ENCODE measurements at places on chromosomes 3 and 15.

- DNase-seq, result no peak
Measured at GRCh38 chr3:48240000-48240963, 622 bp upstream of the ZNF589 start.

DNA sequence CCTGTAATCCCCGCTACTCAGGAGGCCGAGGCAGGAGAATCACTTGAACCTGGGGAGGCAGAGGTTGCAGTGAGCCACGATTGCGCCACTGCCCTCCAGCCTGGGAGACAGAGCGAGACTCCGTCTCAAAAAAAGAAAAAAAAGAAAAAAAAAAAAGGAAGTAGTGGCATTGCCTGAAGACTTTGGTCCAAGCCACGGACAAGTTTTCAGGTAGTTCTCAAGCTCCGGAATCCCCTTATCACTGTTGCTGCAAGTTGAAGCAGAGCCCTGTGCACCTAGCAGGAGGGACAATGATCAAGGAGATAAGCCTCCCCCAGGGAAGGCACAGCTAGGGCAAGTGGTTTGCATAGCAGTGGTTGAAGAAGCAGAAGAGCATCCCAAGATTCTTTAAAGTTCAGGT, 97.6 kb downstream of the MEX3B start:
- no peak for DNase-seq

GRCh38 chr3:121592856-121593702, at the start of gene FBXO40:
Gene FBXO40 (plus strand): TSS chr3:121593379. CDS start chr3:121620576, 27,197 bp downstream.
- DNase-seq, result no peak

DNA sequence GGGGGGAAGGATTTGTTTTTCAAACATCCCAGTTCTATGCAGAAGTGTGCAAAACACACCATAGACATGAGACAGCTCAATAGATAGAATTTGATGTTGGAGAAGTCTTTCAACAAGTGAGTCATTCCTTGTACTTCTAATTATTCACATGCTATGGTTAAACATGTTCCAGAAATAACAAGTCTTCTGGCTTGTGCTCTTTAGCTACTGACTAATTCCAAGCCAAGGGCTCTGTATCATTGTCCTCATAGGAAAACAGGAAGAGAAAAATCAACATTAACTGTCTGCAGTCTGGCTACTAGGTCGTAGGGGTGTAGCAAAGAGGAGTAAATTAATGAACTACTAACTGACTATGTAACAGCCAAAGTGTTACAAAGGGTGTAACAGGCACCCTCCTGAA, 25.8 kb downstream of the LDHAL6B start:
- no peak for DNase-seq

DNA sequence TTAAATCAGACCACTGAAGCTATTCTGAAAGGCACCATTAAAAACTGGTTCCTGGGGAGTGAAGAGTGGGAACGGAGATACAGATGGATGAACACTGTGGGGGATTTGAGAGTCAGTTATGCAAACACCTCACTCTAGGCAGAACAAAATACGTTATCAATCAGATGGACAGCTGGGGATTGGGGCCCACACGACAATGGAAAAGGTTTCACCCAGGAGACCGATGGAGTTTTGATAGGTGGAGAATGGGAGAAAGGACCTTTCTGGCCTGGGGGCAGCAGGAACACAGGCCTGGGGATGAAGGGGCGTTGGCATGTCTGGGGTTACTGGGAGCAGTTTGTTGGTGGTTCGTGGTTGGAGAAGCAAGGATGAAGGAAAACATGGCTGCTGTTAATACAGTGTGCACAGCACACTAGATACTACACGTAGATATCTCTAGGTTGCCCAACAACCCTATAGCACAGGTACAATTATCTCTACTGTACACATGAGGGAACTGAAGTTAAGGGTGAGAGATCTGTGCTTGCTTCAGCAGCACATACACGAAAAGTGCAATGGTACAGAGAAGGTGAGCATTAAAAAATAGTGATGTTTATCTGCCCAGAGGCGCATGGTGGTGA, 16.5 kb downstream of the ST6GAL1 start:
- DNase-seq, result no peak

GRCh38 chr3:115512565-115513415, 110.5 kb upstream of the GAP43 start:
- DNase-seq, result no peak

GRCh38 chr15:59839906-59840305, 150.8 kb upstream of the BNIP2 start:
- DNase-seq, result no peak
